ENCODE measurements at places on chromosomes 5 and 9.
A peak's percentile ranks its signal among the peaks of the same experiment; 100 is the strongest.

- no peak for DNase-seq
These were observed 37.7 kb downstream of the PCDHAC2 start for GRCh38 chr5:141003791-141004611.

DNA sequence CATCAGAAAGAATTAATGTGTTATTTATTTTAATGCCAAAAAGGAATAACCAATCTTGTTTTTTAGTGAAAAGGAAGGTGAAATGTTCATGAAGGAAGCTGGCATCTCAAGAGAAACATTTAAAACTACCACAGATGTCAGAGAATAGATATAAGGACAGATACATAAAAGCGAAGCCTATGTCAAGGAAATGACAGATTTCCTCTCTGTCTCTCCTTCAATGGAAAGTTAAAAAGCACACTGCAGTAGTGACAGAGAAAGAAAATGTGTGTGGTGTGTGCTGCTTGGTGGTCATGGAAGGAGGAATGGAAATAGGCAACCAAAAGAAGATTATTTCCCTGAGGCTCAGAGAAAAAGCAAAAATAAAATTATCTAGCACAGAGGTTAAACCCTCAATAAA lies 9.2 kb downstream of the WNT8A start:
- no peak for DNase-seq

GRCh38 chr5:25119650-25120049 lies 474.9 kb upstream of the CDH10 start:
- DNase-seq: peak; percentile 64

- DNase-seq: no peak
These were observed 44.3 kb downstream of the TNFSF15 start for GRCh38 chr9:114761523-114761922.

DNA sequence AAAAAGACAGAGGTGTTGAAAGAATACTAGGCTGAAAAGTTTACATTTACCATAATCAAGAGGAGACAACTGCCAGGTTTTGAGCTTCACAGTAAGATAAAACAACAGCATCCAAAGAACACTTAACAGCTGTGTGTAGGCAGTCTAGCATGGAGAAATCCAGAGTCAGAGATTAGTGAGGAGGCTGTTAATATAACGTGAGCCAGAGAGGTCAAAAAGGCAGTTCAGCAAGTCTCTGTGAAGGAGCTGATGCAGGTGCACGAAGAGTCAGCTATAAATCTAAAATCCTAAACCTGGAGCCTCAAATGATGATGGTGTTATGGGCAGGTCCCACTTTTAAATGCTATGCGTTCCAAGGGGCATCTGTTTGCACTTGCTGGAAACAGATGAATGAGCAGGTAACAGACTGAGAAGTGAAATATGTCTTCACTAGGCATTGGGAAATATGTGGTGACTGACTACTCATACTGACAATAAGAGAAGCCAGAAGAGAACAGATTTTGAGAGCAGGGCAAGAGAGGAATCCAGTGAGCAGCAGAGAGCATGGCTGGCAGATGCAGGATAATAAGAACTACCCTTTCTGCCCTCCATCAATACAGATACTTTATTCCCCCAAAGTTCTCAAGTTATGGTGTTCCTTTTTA lies 8.7 kb downstream of the APTX start:
- DNase-seq: no peak

DNA sequence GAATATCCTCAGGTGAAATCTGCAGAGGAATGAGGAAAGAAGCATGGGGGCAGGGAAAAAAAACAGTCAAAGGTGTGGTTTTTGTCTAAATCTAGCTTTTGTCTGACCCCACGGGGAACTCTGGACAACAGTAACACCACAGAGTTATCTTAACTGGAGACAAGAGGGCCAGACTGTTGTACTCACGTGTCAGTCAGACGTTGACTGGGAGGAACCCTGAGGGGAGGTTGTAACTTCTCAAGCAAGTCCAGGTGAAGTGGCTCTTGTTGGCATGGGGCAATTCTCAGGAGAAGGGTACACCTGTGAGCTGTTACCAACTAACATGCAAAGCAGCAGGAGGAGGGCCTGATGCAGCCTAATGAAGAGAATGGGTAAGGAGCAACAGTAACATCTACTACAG lies 44.1 kb upstream of the SHISAL2B start:
- no peak for DNase-seq

DNA sequence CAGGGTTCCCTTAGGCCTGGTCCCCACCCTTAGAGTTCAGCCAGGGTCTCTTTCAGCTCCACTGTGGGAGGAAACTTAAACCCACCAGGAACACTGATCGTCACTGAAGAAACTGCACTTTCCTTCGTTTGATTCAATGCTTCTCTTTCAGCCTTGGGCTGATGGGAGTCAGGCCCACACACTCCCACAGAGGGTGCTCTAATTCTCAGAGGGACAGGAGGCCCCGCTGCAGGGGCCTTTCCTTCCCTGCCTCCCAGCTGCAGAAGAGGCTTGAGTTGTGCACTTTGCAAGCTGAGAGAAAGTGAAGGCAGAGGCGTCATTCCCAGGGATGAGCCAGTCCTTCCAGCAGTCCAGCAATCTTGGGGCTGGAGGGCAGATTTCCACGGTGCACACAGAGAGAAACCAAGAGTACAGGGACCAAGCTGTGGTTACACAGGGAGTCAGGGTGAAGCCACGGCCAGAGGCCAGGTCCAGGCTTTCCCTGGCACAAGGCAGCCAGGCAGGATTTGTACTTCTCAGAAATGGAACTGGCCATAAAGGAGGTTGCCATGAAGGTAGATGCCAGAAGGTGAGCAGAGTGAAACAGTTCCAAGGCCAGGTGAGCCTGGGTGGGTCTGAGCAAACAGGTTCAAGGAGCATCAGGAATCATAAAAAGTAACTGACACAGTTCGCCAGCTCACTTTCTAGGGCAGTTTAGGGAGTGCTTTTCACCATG lies 10.4 kb upstream of the GLIPR2 start:
- DNase-seq: no peak

DNA sequence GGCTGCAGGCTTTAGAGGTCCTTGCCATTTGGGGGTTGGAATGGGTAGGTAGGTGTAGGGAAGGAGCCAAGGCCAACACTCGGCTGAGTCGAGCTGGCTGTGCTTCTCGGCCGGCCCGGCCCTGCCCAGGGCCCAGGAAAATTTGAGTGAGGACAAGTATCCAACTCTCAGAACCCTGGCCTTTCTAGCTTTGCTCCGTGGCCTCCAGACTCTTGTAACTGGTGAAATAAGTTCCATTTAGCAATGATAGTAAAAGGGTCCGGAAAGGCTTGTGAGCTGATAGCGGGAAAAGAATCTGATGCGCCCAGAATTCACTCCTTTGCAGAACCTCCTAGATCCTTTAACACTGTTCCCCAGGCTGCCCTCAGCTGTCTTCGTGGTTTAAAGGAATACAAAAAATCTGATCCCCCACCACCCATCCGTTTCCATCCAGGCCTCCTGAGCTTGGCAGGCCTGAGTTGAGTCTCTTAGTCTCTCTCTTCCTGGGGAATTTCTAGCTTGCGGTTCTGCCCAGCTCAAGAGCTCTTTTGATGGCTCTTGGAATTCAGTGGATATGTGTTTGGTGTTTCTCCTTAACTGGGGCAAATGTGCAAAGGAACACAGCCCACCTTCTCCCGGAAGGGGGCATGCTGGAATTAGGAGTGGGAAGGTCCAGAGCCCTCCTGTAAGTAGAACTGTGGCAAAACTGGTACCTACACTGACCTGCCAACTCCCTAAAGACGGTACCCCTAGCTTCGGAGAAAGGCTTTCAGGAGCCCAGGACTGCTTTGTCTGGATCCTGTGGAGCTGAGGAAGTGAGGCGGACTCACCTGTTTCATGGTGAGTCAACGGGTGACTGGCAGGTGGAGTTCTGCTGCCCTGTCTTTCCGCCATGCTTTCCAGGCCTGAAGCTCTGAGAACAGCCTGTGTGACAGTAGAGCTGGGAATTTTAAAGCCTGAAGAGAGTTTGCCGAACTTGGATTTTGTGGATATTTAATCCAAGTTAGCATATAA lies 1.7 kb downstream of the DMRT3 start:
- no peak for DNase-seq

DNA sequence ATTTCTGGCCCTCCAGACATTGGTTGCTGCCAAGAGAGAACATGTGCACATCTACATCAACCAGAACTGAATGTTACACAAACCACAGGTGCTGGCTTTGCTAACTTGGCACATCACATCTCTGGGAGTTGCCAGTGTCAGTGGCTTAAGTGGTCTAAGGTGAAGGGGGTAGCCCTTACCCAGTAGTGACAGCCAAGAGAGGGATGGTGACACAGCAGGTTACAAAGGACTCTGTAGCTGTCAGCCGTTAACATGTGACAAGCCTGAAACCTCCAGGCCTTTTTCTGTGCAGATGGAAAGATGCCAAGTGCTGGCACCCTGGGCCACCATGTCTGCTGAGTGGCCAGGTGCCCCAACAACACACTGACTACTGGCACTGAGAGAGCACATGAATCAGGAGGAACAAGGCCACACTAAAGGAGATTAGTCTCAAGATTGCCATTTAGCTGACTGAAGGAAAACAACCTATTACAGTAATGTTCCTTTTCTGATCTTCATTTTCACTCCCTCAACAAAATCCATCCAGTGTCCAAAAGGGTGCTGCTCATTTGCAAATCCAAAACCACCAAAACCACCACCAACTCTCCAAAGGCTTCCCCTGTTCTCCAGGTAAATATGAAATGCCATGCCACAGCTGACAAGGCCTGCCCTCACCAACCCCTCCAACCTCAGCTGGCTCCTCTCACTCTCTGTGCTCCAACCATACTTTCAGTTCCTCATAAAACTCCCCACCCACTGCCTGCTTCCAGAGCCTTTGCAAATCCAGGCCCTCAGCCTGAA lies 20.2 kb downstream of the SIL1 start:
- DNase-seq: peak; percentile 84

DNA sequence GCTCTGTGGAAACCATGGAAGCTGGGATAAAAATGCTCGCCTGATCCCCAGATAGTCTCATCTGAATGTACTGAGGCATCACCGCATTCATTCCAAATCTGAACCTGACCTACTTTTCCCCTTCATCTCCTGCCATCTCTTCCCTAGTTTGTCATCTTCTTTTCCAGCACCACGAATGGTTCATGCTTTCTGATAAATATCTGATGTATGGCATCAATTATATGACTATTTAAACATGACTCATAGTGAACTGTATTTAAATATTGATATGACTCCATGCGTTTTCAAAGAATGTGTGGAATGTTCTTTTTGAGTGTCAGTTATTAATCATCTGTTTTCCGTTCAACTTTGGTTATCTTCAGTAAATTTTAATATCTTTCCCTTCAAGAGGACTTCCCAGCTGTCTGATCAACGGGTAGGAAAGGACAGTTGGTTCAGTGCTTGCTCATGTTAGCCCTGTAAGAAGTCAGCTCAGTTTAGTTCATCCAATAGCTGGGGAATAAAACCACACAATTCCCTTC lies 21.1 kb downstream of the BASP1 start:
- DNase-seq: no peak

GRCh38 chr5:91641730-91642350 lies 258.7 kb upstream of the ARRDC3 start:
- peak; percentile 69 for DNase-seq

- peak; percentile 60 for DNase-seq
These were observed 909 bp downstream of the NDFIP1 start for GRCh38 chr5:142109331-142110045.

- no peak for DNase-seq
These were observed 34.6 kb upstream of the F2R start for GRCh38 chr5:76681287-76681686.

- DNase-seq: no peak
These were observed 206.9 kb upstream of the MVB12B start for GRCh38 chr9:126119731-126120130.

DNA sequence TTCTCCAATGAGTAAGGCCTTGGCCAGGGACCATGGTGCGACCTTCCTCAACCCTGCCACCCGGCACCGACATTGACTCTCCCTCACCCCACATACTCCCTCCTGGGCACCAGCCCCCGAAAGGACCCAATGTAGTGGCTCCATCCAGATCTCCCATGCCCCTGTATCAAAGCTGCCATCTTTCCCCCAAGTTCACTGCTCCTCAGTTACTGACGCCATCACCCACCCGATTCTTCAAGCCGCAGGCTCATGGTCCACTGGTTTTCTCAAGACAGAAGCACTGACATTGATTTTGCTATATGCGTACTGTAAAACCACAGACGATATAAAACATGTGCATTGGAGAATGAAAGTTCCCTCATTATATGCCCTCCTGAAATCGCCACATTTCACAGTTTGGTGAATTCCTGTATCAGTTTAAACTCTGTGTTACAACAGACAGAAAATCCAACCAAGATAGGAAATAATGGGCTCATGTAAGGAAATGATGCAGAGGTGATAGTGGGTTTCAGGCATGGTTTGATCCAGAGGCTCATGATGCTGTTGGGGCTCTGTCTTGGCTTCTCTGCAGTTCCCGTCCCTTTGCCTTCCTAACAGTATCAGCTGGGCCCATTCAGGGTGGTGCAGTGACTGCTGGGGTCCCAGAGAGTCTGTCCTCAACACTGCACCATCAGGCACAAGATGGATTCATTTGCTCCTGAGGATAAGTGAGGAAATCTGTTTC lies 207.3 kb upstream of the IER5L start:
- no peak for DNase-seq

DNA sequence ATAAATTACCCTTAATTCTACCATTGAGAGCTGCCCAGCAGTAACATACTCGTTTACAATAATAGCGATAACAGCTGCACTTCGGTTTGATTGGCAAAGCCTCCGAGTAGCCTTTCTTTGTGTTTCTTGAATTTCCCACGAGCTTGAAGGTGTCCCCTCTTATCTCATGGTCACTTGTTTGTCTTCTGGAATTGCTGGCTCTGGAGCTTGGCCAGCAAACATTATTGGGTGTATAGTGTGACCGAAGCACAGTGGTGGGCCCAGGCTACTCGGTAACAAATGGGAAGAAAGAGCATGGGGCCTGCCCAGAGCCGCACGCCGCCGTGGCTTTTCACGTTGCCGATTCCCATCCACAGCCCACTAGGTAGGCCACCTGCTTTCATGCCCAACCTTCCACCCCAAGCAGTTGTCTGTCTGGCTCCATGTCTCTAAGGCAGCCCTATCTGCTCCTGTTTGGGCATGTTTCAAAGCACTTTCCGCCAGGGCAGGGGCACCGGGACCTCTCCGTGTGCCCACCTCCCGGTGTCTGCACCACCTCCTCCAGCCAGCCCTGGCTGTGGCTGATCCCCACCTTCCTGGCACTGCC lies 8.7 kb downstream of the STKLD1 start:
- no peak for DNase-seq

All from hematopoietic multipotent progenitor cell treated with erythropoietin and hydrocortisone succinate and interleukin-3 and kit ligand, for 6 days (in vitro differentiated cells).